T-helper 17 cell (primary cell): ENCODE measurements at places on chromosomes 5 and 9.

- no peak for DNase-seq
These were observed 4.0 kb downstream of the ADGRD2 start for GRCh38 chr9:124454296-124454695.

- DNase-seq: no peak
These were observed 68.5 kb downstream of the DROSHA start for GRCh38 chr5:31463351-31463750.

DNA sequence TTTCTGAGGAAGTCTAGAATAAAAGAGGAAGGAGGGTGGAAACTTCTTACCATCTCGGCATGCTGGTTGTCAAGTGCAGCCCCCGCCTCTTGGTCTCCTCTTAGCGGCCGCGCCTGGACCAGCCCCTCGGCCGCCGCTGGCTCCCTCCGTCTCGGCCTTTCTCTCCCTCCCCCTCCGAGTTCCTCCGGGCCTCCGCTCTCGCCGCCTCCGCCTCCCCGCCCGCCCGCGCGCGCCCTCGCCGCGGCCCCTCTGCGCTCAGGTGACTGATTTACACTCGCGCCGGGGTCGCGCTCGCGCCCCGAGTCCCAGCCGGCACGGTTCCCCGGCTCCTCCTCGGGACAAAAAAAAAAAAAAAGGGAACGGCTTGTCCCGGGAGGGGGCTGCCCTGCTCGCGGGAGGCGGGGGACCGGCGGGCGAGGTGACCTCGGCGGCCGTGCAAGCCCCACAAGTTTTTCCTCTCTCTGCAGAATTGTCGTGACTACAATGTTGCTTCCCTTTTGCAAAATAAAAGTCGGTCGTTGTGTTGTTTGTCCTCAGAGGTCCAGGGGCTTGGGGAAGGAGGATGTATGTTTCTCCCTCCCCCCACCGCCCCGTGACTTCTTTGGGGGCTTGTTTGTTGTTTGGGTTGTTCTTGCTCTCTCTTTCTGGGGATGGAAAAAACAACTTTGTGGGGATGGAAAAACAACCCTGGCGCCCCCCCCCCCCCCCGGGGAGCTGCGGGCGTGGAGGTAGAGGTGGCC, at the start of gene BNC2:
Gene BNC2, minus strand, starts transcription at position 75 of the 740 bp plus-strand sequence. Its CDS starts 22 bp downstream, at position 53.
- DNase-seq: no peak

DNA sequence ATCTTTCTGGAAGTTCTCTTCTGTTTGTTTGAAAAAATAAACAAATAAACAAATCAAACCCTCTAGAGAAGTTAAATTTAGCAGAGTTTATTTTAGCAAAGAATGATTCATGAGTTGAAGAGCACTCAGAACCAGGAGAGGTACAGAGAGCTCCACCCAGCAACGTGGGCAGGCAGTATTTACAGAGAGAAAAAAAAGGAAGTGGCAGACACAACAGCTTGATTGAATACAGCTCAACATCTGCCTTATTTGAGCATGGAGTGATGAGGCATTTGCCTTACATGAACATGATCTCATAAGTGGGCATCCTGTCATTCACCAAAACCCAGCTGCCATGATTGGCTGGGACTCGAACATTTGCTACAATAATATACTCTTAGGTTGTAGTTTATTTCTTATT, 381.6 kb upstream of the ADAMTS16 start:
- DNase-seq: no peak
